COR-L47 (cell line): ENCODE measurements at places on chromosomes 3 and 15.

- DNase-seq, result no peak
Observed at GRCh38 chr3:126961191-126961790, 21.6 kb upstream of the PLXNA1 start.

GRCh38 chr15:63203451-63204090, 14.2 kb downstream of the RAB8B start:
- DNase-seq, result no peak

GRCh38 chr3:67228136-67228535, 230.0 kb downstream of the KBTBD8 start:
- DNase-seq, result no peak

GRCh38 chr3:119308355-119308754, 14.2 kb downstream of the ARHGAP31 start:
- DNase-seq, result no peak

GRCh38 chr3:71025516-71025915, 558.0 kb downstream of the FOXP1 start:
- no peak for DNase-seq

- DNase-seq, result no peak
Observed at GRCh38 chr3:14775011-14775410, 43.8 kb upstream of the FGD5 start.

DNA sequence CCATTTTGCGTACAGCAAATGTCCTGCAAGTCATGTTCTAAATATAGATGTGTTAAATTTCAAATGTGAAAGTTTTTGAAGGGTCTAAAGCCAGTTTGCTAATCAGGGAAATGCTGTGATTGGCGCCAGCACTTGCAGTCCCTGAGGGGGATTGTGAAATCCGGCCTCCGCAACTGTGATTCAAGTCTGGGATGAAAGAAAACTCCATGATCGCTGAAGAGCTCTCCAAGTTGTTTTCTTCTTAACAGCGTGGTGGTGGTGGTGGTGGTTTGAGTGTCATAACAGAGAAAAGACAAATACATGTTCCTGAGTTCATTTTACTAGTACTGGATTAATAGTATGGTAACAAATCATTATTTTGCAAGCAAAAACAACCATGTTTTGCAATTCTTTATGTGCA, 51.8 kb downstream of the MITF start:
- no peak for DNase-seq

DNA sequence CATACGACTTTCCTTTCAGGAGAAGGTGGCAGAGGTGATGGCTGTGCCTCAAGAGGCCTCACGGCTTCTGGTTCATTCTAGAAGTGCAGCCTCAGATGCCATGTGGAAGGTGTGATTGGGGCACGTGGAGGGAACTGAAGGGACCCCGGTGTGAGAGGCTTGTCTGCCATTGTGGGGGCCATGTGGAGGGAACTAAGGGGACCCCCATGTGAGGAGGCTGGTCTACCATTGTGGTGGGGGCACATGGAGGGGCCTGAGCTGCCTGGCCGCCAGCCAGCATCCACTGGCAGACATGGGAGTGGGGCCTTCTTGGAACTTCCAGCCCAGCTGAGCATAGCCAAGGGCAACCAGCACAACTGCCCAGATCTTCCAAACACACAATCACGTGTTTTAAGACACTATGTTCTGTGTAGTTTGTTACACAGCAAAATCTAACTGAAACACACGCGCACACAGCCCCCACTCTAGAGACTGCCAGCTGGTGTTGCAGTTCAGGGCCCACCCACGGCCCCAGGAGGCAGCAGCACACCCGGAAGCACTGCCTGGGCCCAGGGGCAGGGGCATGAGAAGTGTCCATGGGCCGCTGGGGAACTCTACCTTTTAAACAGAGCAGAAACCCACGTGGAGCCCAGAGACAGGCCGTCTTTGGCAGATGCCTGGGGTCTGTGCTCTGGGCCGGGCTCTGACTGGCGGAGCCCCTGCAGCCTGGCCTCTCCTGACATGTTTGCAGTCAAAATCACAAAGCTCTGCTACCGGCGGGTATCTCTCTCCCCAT, 66.8 kb downstream of the IQSEC1 start:
- DNase-seq, result no peak

GRCh38 chr3:177642804-177643125, 445.5 kb upstream of the TBL1XR1 start:
- DNase-seq, result no peak

DNA sequence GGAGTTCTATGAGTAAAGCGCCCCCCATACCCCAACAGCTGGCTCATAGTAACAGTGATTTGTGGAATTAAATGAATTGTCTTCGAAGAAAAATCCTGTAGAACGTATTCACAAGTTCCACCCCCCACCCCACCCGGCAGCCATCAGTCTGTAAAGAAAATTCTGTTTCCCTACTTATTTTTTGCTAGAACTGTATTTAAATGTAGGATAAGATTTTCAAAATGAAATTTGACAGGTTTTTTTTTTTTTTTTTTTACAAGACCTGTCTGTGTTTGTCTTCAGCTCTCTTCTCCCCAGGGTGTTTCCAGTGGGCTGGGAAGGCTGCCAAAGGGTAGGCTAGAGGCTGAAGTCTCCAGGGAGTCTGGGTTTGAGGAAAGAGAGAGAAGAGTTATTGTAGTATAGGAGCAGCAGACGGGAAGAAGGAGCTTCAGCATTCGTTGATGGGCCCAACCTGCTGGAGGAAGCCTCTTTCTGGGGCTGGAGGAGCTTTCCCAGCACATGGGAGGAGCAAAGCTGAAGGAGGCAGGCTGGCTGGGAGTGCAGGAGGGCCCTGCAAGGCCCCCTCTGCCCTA, 130.6 kb upstream of the SEMA6D start:
- DNase-seq, result peak; percentile 89

GRCh38 chr3:171485338-171485737, 25.1 kb upstream of the TNIK start:
- no peak for DNase-seq

DNA sequence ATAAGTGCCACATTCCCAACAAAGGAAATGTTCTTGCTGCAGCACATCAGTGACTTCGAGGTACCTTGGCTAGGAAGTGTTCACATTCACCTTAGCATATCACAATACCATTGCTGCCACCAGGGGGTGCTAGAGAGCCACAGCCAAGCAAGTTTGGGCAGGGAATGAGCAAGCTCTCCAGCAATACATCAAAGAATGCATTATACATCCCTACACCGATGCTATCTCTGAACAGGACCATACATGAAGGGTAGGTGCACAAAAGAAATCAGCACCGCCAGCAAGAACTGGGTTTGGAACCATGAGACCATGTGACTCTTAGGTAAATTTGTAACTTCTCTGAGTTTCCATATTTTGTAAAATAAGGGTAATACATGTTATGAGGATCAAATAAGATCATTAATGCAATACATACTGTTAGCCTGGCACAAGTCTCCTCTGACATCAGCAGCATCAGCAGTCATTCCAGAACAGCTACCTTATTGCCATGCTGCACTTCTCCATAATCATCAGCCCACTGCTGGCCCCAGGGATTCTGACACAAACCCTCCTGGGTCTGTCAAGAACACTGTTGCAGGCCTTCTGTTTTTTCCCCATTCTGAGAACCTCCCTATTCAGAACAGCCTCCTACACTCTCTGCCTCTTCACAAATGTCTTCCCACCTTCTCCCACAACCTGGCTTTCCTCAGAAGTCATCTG, 37.5 kb downstream of the RYK start:
- peak; percentile 75 for DNase-seq

GRCh38 chr15:36406366-36406765, 173.1 kb upstream of the CDIN1 start:
- no peak for DNase-seq

DNA sequence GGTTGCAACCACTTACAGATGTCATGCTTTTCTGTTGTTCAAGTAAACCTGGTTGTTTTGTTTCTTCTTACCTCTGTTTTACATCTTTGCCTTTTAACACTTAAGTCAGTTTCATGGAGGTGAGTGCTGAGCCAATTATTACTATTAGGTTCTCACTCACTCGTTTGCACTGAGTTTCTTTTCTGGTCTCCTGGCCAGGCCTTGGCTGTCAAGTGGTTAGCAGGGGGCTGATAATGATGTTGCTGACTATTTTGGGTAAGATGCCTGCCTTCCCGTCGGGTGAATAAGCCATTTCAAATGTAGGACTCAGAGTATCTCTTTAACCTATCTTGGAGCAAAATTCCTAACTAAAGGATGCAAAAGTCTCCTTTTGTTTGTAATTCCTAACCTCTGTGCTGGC, 78.5 kb downstream of the KLHL25 start:
- DNase-seq, result no peak

GRCh38 chr3:32310336-32310735, 71.9 kb downstream of the CMTM8 start:
- DNase-seq, result no peak

DNA sequence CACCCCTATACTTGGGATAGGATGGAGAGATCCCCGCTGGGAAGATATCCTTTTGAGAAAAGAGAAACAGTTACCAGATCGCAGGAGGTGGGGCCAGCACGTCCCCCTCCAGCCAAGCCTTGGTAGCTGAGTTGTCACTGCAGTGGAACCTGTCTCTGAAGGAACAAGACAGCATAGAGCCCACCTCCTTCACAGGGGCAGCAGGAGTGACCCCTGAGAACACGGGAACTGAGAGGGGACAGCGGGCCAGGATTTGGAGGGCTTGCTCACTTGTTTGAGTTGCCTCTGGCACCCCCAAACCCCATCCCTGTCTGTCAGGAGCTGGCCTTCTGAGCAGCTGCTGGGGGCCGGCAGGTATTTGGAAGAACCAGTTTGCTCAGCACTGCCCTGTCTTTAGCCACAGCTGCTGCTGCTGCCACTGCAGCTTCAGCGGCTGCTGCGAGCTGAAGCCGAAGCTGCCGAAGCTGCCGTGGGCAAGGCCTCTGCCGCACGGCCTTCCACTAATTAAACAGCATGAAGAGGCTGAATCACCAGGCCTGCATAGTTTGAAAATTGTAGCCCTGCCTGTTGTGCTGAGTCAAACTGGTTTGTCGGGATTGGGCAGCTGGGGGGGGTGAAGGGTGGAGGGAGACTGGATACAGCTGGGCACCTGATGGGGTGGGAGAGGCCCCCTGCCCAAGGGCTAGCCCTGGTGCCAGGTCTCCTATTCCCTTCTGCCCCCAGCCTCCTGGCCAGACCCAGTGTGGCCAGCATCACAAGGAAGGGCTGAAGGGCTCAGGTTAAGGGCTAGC, 4.0 kb downstream of the EPHB3 start:
- peak; percentile 72 for DNase-seq

DNA sequence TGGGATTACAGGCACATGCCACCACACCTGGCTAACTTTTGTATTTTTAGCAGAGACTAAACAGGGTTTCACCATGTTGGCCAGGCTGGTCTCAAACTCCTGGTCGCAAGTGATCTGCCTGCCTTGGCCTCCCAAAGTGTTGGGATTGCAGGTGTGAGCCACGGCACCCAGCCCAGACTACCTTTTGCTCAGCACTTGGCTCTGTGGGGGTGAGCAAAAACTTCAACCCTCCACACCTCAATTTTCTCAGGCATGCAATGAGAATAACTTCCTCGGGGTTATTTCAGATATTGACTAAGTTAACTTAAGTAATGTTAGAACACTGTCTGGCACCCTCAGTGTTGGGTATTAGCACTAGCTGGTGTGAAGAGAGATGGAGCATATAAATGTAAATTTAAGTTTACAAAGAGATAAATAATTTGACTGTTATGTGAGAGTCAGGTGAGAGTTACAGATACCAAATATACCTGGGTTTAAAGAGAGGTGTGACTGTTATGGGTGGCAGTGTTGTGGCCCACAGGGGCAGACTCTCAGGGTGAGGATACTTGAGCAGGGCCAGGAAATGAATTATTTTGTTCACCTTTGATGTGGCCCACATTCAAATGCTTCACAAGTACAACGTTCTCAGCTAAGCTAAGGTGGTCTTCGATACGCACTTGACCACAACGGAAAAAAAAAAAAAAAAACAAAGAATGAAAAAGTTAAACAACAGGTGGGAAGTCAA, 29.0 kb downstream of the CPOX start:
- no peak for DNase-seq

GRCh38 chr3:85652360-85652759, 693.6 kb downstream of the CADM2 start:
- no peak for DNase-seq

GRCh38 chr3:16124636-16125035, 49.8 kb upstream of the GALNT15 start:
- DNase-seq, result no peak

DNA sequence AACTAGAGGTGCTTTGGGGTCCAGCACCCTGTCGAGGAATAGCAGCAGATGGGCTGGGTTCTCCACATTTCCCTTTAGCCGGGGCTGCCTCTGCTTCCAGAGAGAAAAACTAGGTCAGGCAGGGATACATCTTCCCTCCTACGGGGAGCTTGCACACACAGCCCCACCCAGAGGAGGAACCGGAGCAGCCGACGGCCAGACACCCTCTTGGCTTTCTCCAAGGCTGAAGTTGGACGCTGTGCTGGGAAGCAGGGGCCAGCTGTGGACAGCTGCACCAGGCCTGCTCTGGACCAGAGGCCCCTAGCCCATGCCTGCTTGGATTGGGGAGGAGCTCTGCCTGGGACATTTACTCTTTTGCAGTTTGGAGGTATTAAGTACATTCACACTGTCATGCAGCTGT, 44.7 kb upstream of the NR2C2 start:
- DNase-seq, result no peak

DNA sequence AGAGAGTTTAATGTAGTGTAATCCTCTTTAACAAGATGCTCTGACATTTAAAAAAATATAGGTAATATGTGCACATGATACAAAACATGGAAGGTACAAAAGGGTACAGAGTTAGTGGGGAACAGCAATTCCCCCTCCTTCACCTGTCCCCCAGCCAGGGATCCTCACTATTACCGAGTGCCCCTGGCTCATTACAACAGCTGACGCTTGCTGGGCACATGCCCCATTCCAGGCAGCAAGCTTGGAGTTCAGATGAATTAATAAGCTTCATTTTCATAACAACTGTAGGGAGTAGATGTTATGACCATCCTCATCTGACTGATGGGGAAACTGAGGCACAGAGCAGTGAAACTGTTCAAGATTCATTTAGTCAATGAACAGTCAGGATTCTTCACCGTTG, 41.2 kb downstream of the PCSK6 start:
- DNase-seq, result no peak

GRCh38 chr3:194224471-194225417, 88.8 kb downstream of the HES1 start:
- no peak for DNase-seq

DNA sequence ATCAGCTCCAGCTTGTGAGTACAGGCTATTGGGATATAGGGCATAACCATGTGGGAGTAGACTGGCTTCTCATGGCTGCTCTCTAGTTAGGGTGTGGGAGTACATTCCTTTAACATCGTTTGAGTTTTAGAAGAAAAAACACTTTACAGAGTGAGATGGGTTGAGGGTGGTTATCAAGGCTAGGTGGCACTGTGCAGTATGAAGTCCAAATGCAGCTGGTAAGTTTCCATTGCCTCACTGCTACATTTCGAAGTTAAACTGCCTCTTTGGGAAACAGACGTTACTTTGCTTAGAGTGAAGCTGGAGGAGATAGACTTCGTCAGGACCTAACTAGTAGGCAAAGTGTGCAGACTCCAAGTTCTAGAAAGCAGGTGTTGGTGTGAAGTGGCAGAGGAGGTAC, 192.4 kb downstream of the SQOR start:
- no peak for DNase-seq

- no peak for DNase-seq
Observed at GRCh38 chr3:72894976-72895552, 7.2 kb downstream of the GXYLT2 start.
